BJ (cell line): ENCODE measurements at places on chromosomes 4 and X.

DNA sequence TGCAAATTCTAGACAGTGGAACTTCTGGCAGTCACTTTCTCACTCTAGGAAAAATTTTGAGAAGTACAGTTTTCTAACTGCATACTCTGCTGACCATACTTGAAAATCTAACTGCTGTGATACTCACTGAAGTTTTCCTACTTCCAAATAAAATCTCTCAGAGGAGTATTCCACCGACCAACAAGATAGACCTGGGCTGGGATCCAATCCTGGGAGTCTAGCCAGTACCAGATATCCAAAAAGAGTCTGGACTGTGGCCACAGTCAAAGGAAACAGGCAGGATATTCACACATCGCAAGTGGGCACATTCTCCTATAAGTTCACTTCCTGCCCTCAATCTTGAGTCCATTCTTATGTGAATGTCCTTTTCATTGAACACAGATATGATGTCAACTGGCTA is 1138.7 kb upstream of the PCDH7 start:
- DNase-seq = no peak

DNA sequence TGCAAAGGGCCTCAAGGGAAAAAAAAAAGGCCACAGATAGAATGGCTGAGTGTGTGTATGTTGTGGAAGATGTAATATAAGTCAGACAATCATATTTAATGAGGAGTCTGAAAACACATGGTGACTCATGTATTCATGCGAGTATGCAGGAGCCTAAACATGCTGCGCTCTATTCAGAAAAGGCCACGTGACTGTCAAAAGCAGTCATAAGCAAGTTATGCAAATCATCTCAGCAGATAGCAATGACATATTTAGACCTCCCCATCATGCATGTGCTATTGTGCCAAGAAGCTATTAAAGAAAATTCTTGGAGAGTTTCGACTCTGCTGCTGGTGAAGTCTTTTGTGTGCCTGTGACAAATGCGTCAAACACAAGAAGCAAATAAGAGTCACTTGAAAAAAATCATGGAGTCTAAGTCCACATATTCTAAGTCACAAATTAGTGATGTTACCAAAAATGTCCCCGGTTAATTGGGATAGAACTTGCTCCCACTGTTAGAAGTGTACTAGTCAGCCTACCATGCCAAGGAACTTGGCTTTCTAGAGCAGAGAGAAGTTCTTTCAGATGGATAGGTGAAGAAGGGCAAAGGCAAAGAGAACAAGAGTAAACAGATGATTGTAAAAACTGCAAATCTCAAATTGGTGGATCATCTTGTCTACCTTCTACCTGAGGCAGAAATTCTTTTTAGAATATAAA is 5.0 kb downstream of the LNX1 start:
- DNase-seq = peak; percentile 58

DNA sequence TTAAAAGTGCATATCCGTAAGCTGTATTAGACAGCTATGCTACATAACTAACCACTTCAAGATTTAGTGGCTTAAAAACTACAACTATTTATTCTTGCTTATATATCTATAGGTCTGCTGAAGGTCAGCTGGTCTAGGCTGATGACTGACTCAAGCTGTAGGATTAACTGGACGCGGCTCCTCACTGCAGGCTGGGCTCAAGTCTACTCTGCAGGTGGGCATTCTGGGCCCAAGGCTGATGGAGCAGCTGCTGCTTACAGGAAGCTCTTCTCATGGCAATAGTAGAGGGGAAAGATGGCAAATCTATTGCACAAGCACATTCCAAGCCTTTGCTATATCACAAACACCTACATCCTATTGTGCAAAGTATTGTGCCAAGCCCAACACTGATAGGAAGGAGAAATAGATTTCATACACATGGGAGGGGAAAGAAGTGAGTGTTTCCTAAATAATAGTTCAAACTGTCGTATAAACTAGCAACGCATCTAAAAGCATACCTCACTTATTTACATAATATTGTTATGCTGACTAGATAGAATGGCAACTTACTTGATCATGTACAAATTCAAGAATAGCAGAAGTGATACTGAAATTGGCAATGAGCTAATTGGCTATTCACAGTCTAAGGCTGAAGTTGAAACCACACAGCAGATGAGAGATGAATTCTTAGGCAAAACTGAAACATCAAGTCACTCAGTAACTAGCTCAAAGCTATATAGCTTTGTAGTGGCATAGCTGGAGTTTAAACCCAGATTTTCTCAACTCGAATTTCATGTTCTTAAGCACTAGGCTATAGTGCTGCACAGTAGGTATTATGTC is 263.8 kb downstream of the NKX6-1 start:
- no peak for DNase-seq

DNA sequence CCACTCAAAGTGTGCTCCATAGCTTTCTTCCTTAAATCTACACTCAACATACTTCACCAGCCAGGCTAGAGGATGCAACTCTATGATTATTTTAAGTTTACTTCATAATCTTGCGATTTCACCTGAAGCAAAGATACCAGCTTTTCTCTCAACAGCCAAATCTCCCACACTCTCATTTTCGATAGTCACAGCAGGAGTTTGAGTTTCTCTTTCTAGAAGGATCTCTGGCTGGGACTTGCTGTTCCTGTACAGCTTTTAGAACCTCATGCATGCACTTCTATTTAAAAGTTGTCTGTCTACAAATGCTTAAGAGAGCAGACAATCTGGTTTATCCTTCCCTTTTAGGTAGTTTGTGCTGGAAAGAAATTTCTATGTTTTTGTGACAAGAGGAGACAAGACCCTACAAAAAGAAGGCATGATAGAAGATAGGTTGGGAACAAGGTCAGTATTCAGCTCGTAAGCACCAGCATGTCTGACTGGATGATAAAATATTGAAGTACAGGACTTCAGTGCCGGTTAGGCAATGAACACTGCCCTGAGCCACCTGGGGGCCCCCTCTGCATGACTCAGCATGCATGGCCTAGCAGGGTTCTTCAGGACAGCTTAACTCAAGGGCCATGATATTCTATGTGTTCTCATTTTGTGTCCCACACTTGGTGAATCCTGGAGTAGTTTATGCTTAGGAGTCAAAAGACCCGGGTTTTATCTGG is 65.6 kb downstream of the ATXN3L start:
- no peak for DNase-seq

- DNase-seq = no peak
These were observed 27.7 kb upstream of the PDE5A start for GRCh38 chr4:119656342-119656741.

DNA sequence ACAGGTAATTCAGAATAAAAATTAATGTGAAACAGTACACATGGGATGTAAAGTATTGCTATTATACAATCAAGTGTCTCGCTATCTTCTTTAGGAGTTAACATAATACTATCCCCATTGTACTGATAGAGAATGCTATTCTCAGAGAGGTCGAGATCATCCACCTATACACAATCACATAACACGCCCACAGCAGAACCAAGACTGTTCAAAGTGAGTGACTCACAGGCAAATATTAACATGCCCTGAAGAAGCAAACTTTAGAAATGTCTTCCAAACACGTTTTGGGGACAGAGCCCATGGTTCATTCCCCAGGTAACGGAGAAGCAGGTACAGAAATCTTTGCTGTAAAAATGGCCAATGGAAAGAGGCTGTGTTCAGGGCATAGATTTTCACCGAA is 50.1 kb upstream of the PHKA2 start:
- DNase-seq = no peak

DNA sequence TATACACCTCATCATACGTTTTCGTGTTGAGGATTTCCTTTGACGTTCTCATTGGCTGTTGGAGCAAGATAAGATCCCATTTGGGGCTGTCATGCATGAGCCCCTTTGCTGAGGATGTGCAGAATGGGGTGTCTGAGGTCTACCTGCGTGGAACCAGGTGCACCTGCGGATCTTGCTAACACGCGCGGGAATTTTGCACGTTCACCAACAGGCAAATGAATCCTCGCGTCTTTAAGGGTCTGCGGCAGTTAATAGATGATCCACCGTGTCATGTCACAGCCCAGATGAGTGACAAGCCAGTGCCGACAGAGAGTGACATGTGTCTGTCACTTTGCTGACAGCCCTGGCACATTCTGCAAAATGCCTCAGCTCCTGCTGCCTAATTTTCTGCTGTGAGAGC is 56.3 kb upstream of the SHOX start:
- no peak for DNase-seq

DNA sequence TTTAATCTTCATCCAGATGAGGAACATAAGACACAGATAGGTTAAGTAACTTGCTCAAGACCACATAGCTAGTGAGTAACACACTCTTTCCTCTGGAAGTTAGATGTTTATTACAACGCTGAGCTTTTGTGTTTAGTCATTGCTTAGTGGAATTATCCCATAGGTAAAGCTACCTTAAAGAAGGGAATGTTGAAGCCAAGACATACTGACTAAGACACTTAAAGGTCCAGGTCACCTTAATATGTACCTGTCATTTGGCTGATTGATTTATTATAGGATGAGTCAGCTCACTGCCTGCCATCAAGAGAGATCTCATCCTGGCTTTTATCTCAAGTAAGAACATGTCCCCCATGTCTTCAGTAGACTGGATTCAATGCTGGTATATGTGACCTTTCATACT is 53.4 kb downstream of the KDR start:
- DNase-seq = no peak

GRCh38 chrX:20116087-20116576 is 575 bp downstream of the MAP7D2 start:
- no peak for DNase-seq

DNA sequence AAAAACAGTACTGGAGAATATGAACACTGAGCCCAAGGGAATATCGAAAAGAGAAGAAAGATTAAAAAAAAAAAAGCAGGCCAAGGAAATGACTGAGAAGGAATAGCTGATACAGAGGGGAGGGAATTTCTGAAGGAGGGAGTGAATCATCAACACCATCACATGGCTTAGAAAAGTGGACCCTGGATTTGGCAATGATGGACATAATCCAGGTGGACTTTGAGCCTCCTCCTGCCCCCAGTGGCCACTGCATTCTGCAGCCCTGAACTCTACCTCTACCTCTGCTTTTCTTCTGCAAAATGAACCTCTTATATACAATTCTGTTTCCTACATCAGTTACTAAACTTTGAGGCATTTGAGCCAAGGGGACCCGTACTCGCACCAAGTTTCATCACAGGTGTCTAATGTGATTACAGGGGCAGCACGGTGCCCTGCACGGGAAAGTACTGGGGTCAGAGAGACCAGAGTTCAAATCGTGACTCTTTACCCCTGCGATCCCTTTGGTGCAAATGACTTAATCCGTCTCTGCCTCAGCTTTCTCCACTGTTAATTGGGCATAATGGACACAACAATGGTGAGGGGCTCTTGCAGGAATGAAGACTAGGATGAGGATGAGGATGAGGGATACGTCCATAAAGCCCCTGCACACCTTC is 1.1 kb downstream of the OCIAD2 start:
- no peak for DNase-seq

DNA sequence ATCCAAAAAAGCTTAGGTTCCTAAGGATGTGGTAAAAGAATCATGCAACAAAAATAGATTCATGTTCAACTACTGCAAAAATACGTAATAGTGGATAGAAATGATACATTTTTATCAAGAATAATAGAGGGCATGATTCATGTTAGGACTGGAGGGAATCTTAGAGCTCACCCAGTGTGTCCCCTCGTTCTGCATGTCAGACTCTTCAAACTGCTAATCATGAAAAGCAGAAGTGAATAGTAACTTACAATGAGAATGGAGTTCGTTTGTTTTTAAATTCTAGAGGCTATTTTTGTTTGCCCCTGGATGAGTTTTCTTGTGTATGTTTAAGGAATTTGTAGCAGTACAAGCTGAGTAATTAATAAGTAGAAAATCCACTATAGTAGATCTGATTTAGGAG is 79.4 kb downstream of the MSL3 start:
- DNase-seq = no peak

GRCh38 chr4:11489453-11490083 is 60.9 kb upstream of the HS3ST1 start:
- no peak for DNase-seq

DNA sequence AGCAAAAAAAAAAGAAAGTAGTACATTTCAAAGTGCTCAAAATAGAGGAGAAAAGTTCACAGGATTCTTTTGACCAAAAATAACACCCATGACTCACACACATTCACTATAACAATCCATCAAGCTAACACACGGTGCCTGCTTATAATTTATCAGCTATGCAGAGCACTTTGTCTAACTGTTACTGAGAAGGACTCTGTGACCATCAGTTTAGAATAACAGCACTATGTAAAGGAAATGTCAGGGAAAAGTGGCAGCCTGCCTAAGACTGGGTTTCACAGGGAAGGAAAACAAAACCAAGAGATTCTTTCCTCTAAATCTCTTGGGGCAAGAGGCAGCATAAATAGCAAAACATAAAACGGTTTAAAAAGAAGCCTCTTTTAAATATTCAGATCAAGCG is 54.8 kb downstream of the CCDC149 start:
- DNase-seq = peak; percentile 59

DNA sequence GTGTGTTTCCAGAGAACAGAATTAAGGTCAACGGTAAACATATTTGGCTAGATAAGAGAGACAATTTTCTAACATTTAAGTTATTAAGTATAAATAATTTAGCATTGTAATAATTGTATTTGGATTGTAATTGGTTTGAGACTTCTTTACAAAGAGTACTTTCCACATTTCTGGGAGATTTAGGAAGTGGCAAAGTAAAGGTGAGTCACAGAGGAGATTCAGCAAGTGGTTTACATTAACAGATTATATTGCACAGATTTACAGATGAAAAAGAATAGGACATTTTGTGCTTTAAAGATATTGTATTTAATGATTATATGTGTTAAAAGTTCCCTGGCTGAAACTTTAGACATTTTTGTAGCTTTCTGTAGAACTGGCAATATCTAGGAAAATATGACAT is 584.4 kb upstream of the AADAT start:
- DNase-seq = no peak

DNA sequence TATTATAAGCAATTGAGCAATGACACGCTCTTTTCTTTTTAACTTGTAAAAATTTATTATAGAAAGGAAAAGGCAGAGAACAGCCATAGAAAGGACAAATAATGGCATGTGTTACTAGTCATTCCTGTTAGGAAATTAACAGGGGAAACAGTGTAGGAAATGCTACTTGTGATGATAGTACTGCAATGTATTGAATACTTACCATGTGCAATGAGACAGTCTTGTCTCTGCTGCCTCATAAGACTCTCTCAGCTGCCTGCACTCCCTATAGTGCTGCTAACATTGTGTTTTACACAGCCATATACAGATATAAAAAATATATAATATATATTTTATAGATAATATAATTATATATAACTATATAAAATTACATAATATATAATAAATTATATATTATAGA is 62.3 kb upstream of the SHOX start:
- DNase-seq = no peak

- no peak for DNase-seq
These were observed 18.3 kb downstream of the STIM2 start for GRCh38 chr4:26878794-26879391.

GRCh38 chrX:108359806-108360602 is 78.2 kb downstream of the COL4A6 start:
- DNase-seq = no peak

- no peak for DNase-seq
These were observed 47.7 kb downstream of the MANBA start for GRCh38 chr4:102713096-102713495.

DNA sequence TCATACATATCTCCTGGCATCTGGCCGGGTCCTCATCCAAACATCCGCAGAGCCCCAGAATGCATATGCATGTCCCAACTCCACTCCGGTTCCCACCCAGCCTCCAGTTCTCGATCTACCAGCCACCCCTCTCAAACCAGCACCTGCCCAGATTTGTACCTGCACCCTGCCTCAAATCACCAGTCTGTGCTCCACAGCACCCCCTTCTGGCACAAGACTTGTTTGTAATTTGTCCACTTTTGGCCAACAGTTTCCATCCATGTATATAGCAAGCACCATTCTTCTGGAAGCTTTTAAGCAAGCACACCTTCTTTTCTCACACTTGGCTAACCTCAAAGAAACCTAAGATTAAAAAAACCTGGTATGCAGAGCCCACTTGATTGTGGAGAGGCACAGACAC is 644.1 kb downstream of the MID1IP1 start:
- DNase-seq = no peak
